ENCODE measurements at places on chromosomes 2 and 18.

DNA sequence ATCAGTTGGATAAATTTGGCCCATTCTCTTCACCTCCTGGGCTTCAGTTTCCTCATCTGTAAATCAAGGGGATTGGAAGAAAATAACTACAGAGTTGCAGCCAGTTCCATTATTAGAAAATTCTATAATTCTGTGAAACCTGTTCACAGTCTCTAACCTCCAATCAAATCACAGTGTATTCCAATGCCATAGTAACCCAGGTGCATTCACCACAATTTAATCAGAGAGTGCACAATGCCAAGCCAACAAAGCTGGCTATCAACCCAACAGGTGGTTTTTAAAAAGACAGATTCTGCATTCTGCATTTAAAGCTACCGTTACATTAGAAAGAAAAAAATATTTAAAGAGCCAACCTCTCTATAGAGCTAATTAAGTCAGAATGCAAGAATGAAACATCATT lies 308.6 kb downstream of the RNF144A start:
- DNase-seq: no peak

DNA sequence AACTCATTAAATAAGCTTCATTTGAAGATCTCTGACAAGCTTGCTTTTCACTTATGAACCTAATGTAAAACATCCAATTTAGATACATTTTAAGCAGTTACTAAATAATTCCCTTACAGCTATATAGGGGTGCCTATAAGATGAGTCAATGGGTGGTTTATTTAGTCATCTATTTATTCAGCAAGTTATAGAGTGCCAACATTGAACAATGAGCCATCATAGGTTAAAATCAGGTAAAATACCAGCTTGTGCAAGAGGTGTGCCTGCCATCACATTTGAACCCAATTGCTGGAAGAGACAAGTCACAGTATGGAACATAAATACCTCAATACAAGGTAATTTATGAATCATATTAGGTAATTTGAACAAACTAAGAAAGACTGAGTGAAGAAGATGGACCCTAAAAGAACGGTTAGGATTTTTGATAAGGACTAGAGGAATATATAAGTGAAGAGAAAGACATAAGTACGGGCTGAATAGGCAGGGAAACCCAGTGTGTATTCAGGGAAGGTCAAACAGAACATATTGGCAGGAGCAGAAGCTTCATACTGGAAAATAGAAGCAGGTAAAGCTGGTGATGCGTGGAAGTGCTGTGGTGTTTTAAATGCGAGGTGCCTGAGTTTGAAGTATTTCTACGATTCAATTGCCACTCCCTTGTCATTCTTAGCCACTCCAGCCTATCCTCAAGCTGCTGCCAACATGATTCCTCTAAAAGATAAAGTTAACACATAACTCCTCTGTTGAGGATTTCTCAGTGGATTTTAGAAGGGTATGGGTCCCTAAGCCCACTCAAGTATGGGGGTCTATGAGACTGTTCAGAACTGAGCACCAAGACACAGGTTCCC lies 18.9 kb upstream of the STAT4 start:
- DNase-seq: no peak

- DNase-seq: no peak
Measured at GRCh38 chr2:134792186-134792585, 46.2 kb upstream of the ACMSD start.

DNA sequence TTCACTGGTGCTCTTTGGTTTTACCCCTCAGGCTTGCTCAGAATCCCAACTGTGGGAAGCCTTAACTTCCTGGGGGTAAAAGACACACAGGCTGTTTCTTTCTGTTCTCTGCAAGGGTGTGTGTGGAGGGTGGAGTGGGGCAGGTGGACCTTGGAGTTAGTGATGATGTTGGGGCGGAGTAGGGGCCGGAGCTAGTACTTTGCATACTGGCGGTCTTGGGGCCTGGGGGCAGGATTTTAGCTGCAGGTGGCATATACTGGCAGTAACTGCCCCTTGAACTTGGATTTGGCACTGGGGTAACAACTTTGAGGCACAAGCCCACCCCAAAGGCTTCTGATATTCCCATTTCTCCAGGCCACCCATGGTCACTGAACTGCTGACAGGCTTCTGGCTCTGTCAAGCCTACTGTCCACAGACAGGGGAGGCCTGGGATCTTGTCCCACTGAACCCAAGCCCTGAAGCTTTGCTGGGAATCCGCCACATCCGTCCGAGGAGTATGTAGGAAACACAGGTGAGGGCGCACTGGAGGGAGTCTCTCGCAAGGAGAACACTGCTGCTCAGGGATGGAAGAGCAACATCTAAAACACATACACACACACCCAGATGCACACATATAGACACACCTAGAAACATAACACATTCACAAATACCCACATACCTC lies 258.9 kb downstream of the DYSF start:
- no peak for DNase-seq

DNA sequence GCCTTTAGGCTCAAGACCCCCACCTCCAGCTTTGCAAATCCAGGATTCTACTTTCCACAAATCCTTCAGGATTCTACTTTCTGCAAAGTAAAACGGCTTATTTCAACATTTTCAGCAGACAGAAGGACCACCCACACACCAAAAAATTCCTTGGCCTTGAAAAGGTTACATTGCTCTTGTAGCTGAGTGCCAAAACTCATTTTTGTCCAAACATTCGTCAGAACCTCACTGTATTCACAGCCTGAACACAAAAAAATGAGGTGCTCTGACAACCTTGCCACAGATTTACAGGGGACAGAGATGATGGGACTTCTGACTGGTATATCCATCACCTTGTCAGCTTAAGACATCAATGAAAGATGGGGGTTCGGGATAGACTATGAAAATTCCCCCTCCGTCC lies 63.0 kb upstream of the COX7A2L start:
- no peak for DNase-seq

Data from HS-27A (cell line).